ENCODE measurements at places on chromosomes 1 and 21.

GRCh38 chr1:109184687-109185086, 29.0 kb upstream of the SARS1 start:
- DNase-seq = no peak

- no peak for DNase-seq
Observed at GRCh38 chr1:70910013-70910412, 137.6 kb downstream of the PTGER3 start.

GRCh38 chr1:85406081-85406480, 58.9 kb downstream of the DDAH1 start:
- no peak for DNase-seq

- DNase-seq = no peak
Observed at GRCh38 chr1:107670397-107671040, 294.5 kb downstream of the VAV3 start.

- DNase-seq = no peak
Observed at GRCh38 chr1:163565166-163565565, 243.4 kb downstream of the NUF2 start.

- DNase-seq = no peak
Observed at GRCh38 chr1:246142320-246142893, 364.7 kb downstream of the SMYD3 start.

- DNase-seq = no peak
Observed at GRCh38 chr1:79128722-79129121, 122.2 kb upstream of the ADGRL4 start.

DNA sequence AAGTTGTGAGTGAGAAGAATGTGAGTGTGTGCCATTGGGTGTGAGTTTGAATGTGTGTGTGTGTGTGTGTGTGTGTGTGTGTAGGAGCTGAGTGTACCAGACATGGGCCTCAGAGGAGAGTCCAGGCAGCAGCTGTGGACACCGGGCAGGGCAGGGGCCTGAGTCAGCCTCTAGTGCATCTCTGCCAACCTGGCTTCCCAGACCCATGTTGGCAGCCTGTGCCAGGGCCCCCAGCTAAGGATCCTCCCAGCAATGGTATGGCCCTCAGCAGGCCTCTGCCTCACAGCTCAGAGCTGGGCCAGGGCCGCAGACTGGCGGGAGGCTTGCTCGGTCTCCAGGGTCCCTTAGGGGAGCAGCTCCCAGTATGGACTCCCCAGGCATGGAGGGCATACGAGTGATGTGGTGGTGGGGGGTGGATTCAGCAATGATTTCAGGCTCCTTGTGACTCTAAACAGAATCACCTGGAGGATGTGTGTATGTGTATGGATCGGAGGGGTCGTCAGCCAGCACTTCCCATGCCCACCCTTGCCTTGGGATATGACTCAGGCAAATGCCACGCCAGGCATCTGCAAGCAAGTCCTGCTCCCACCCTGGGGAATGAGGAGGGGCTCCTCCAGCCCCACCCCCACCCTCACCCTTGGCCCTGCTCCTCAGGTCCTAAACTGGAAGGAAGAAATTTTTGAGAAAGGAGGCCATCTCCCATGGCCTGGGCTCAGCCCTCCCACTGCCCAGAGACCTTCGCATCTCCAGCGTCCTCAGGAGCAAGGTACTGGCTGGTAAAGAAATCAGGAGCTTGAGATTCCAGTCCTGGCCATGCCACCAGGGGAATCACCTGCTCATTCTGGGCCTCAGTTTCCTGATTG, 1.8 kb upstream of the FOXO6 start:
- no peak for DNase-seq

DNA sequence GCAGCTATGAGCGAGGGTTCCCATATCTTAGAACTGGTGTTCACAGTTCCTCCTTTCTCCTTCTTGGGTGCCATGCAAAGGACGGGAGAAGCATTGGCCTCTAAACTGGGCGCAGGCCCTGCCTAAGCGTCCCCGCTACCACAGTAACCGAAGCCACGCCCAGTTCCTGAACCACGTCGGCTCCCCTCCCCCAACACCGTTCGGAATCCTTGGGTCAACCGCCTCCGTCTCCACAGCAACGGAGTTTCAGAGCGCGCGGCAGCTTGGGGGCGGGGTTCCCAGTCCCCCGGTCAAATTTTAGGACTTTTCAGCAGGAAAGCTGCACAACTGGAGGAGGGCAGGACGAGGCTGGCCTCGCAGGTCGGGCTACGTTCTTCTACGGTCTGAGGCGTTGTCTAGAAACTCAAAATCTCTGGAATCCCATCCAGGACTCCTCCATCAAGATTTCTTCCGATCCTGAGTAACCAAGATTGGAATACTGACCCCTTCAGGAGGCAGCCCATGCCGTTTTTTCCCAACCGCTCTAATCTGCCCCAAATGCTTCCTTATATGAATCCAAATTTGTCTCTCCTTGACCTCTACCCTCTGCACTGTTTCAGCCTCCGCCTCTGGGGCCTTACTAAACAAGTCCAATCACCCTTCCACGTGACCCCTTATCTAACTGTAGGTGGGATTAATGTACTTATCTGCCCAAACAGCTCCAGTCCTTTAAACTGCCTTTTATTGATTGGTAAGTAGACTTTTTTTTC, at the start of gene SPAG17:
Gene SPAG17 (minus strand): TSS at position 145 of the 749 bp plus-strand sequence. CDS start 71 bp downstream, at position 74.
- no peak for DNase-seq

DNA sequence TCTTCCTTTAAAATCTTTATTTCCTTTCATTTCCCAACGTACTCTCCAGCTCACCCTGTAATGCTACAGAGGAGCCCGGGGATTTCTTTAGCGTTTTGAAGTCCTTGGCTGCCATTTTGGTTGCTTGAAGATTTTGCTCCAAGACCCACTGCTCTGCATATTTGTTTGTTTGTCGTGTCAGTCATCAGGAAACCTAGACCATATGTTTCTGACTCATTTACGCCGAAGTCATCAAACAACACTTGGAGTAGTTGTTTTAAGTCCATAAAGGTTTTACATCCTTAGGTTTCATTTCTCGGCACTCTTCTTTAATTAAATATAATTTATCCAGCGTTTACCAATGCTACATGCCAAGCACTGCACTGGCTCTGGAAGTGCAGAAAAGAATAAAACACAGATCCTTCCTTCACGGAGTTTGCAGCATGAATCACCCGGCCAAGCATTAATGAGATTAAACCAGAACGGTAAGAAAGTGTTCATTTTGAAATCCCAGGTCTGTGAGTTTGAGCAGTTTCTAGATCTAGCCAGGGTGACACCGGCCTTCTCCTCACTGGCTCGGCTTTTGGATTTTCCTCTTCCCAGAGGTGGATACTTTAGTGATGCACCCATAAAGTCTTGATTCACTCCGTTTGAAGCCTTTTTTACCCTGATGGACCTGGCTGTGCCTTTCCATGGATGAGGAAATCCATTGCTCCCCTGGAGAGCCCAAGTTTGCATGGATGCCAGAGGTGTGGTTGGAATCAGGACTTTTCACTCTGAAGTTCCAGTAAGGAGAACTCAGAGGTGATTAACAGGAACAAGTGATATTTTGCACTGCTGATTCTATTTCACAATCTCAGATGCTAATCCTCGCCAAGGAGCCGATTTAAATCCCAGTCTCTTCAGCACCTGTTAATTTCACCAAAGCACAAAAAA, 109.3 kb downstream of the KAZN start:
- DNase-seq = no peak

- no peak for DNase-seq
Observed at GRCh38 chr1:234901491-234902049, 227.1 kb downstream of the TOMM20 start.

- no peak for DNase-seq
Observed at GRCh38 chr1:29563092-29563491, 326.8 kb downstream of the PTPRU start.

GRCh38 chr1:173410133-173410793, 66.9 kb upstream of the PRDX6 start:
- no peak for DNase-seq

GRCh38 chr1:100107696-100108095, 25.0 kb downstream of the SASS6 start:
- no peak for DNase-seq

GRCh38 chr1:201841265-201841912, 12.4 kb downstream of the IPO9 start:
- no peak for DNase-seq

DNA sequence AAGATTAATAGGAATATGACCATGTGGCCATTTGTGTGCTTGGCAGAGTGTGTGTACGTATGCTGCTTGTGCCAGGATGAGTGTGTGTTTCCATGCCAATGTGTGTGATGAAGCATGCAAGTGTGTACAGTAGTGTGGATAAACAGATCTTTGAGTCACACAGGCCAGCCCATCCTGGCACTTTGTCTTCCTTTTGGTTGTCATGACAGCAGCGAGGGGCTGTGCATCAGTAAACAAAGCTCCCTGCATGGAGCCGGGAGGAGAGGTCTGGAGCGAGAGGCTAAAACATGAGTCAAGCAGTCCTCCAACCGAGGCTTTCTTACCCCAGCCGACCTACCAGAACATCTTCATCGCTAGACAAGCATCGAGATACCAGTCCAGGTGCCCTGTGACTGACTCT, 221.2 kb downstream of the CACNA1E start:
- no peak for DNase-seq

DNA sequence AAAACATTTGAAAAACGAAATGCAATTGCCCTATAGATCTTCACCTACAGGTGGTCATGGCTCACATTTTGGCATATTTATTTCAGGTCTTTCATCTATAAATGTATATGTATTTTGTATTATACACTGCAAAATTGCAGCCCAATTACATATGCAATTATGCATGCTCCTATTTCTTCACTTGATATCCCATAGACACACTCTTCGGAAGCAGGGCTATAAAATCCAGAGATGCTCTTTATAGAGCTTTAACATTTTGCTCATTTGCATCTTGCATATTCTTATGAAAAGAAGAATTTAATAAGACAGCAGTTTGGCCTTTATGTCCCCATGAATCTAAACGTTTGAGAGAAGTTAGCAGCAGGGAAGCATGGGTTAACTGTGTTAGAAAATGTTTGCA, 44.7 kb upstream of the PALMD start:
- DNase-seq = no peak

GRCh38 chr1:1407636-1408318, 684 bp upstream of the MRPL20 start:
- no peak for DNase-seq

GRCh38 chr21:39712976-39713375, 32.0 kb upstream of the IGSF5 start:
- no peak for DNase-seq

DNA sequence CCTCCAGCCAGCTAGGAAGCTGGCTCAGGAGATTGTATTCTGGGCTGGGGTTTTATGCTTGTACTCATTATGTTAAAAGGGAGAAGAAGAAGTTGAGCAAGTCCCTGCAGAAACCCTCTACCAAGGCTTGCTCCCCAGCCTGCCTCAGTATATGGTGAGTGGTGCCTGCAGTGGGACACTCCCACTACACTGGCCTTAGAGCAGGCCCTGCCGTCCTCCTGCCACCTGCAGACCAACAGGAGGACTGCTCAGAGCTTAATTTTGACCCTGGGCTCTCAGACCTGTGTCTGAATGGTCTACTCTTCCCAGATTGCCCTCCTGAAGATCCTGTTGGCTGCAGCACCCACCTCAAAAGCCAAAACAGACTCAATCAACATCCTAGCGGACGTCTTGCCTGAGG, 13.0 kb downstream of the STRIP1 start:
- no peak for DNase-seq

- peak; percentile 67 for DNase-seq
Observed at GRCh38 chr1:182622901-182623528, 18.8 kb upstream of the RGS16 start.

DNA sequence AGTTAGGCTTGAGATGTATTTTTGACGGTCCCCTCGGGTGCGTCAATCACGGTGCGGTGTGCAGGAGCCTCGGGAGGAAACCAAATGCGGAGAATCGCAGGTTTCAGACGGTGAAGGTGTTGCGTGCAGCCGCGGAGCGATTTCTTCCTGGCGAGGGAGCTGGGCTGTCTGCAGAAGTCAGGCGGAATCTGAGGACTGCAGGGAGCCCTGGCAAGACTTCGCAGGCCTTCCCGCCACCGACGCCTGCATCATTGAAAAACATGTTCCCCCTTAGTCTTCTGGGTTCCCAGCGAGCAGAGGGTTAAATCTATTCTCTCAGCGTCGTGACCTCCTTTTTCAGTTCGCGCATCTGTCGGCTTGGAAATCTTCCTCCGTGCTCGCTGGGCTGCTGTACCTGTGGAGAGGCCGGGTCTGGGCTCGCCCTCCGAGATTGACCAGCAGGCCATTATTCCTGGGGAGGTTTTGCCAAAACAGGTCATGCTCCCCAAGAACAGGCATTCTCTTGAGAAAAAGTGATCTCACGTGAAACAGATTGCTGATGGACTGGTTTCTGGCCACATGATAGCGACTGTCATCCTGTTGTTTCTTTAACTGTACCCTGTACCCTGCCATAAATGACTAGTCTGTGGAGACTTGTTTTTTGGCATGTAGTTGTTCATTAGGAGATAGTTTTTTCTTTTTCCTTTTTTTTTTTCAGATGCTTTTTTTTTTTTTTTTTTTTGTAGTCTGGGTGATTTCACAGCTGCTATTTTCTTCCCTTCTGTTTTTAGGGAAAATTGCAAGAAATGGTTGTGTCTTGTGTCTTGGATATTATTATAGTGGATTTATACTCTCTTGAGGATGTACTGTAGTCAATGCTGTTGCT, 894 bp downstream of the EPB41 start:
- DNase-seq = no peak

- no peak for DNase-seq
Observed at GRCh38 chr21:30257773-30258172, 25.0 kb downstream of the KRTAP24-1 start.

- DNase-seq = no peak
Observed at GRCh38 chr1:200253774-200254495, 155.9 kb downstream of the ZNF281 start.

- no peak for DNase-seq
Observed at GRCh38 chr1:43849670-43850069, 83.9 kb upstream of the ARTN start.

- DNase-seq = no peak
Observed at GRCh38 chr1:199700551-199700950, 327.0 kb upstream of the NR5A2 start.

- no peak for DNase-seq
Observed at GRCh38 chr1:186557147-186557777, 96.3 kb upstream of the PDC start.

- DNase-seq = no peak
Observed at GRCh38 chr1:203127666-203128430, at the start of gene ADORA1. Gene ADORA1, plus strand, starts transcription at chr1:203127726. Its CDS starts 1,116 bp downstream, at chr1:203128842.

DNA sequence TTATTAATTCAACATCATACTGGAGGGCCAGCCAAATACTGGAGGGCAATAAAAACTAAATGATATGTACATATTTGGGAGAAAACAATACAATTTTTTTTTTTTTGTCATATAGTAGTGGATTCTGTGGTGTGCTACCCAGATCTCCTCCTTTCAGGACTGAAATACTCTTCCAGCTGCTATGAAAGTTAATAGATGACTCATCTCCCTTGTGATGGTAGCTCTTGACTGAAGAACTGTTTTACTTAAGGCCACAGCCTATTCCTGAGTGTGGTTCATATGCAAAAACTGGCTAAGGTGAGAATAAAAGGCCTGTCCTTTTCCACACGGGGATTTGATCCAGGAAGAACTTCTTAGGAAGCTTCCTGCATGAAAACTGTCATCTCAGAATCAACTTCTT, 307.9 kb downstream of the HLX start:
- no peak for DNase-seq

All from forelimb muscle (tissue), 1 donor.